ENCODE measurements at places on chromosomes 5 and 9. TPM values are rescaled to one million over a fixed set of nuclear protein-coding genes. Genes with fewer than 3 reads are reported as not detected.

PCDHGA9 gene
- 4.9 TPM for total RNA-seq

DNA sequence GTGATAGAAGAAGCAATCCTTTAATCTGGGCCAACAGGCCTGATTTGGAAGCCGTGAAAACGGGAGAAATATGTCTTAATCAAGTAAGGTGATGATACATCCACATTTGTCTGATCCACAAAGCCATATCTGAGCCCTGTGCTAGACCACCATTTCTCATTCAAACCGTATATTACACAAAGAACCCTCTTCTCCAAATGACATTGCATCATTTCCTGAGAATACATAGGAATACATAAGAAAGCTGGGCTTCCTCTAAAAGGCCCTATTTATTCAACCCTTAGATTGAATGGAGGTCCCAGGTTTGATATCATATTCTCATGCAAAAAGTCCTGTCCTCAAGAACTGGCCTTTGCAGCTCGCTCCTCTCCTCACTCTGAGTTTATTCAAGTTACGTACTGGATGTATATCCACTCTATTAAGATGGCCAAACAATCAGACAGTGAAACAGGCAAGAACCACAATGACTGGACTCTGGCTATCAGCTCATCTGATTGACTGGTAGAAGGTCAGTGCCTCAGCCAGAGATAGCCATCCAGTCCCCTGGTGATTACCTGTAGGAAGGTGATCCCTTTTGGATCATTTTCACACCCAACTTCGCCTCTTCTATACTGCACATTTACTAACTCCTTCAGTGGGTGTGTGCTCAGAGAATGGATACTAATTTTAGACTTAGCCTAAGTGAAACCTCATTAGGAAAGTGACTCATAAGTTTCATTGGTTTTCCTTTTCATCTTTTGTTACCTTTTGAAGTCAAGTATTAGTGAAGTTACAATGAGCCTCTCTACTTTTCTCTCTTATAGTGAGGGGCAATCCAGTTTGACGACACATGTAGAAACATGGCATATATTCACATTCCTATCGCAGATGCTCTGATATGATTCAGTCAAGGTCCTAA, 167.6 kb upstream of the WWC1 start:
- DNase-seq, result no peak

ARHGEF39 gene
- 4.6 TPM for total RNA-seq

DNA sequence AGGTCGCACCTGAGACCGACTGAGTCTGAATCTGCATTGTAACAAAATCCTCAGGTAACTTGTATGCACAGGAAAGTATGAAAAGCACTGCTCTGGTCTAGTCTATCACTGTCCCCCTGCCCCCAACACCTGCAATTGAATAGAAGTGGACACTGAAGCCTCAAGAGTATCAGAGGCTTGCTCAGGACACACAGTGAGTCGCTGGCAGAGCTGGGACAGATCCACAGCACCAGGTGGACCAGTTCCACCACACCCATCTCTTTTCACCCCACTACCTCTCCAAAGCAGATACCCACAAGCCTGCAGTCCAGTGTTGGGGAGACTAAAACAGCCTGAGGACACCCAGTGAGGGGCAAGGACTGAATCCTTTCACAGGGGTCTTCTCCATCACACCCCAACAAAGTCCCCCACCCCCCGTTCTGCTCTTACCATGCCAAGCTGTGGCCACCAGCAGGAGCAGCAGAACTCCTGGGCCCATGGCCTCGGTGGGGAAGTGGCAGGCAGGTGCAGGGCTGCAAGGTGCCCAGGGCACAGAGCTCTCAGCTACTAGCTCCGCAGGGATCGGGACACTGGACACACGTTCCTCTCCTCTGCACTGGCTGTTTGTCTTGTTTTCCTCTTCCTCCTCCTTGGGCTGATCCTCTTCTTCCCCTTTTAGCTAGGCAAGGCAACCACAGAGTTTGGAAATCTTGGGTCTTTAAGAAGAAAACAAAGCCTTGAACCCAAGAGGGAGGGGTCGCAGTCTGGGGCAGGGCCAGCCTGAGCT, at the start of gene CSF1R:
Gene CSF1R (minus strand): TSS at position 605 of the 766 bp plus-strand sequence. CDS start 127 bp downstream, at position 478.
- DNase-seq, result no peak

DNA sequence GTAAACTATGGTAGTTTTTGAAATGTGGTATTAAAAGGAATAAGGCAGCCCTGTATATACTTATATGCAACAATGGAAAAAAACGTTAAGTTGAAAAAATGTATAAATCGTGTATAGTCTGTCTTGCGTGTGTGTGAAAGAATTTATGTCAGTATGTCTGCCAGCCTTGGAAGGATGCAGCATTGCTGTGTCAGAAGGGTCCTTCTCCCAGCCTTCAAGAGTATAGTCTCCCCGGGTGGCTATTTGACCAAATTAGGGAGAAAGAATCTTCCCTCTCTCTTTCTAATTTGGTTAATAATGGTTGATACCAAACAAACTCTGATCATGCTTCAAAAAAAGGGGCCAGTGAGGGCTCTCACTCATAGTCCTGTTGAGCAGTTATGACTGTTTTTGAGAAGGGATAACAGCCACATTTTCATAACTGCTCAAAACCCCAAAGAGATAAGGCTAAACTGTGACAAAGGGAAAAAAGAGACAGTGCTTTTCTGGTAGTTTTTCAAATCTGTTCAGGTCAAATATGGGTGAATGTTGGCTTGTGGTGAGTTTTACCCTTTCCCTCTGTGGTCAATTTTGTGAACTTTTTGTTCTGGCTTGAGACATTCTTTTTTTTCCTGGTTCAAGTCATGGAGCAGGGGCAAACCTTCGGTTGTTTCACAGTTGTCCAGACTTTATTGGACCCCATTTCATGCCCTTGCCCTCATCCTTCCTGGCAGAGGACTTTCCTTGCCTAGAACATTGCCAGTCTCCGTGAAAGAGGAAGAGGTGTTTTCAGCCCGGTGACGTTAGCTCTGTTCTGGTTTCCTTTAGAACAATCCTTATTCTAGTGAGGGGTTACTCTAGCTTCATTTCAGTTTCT, 21.0 kb downstream of the SNX30 start:
- no peak for DNase-seq

- DNase-seq, result no peak
Measured at GRCh38 chr9:89839449-89839848, 234.6 kb downstream of the GADD45G start.

SGCD gene
- 1.0 TPM for total RNA-seq

Measured in esophagus squamous epithelium (tissue), 5 donors.